T-cell (primary cell): ENCODE measurements at places on chromosomes 11 and 22.

GRCh38 chr22:38513063-38513462 is 7.0 kb upstream of the DDX17 start:
- peak; percentile 16 for DNase-seq

DNA sequence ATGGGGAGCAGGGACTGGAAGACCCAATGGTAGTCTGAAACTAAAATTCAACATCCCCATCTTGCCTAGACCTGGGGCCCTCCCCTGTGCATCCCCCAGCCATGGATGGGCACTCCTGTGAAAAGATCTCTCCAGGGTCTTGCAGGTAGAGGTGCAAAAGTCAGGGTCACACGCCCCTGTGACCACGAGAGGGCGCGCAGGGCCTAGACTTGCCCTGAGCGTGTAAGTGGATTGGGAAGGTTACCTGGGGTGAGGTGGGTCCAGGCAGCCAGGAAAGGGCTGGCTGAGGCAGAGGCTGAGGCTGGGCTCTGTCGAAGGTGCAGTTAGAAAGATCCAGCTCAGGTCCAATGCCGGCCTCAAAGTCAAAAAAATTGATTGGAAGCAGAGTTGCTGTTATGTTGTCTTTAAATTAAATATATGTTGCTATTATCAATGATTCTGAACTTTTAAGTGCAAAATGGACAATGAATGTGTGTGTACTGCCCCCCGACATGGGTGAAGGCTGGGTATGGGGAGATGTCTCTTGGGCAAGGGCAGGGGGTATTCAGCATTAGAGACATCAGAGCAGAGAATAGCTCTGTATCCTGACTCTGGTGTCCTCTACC is 4.8 kb upstream of the POU2F3 start:
- peak; percentile 28 for DNase-seq

- DNase-seq: no peak
Observed at GRCh38 chr11:1928470-1928890, 9.0 kb downstream of the TNNT3 start.

DNA sequence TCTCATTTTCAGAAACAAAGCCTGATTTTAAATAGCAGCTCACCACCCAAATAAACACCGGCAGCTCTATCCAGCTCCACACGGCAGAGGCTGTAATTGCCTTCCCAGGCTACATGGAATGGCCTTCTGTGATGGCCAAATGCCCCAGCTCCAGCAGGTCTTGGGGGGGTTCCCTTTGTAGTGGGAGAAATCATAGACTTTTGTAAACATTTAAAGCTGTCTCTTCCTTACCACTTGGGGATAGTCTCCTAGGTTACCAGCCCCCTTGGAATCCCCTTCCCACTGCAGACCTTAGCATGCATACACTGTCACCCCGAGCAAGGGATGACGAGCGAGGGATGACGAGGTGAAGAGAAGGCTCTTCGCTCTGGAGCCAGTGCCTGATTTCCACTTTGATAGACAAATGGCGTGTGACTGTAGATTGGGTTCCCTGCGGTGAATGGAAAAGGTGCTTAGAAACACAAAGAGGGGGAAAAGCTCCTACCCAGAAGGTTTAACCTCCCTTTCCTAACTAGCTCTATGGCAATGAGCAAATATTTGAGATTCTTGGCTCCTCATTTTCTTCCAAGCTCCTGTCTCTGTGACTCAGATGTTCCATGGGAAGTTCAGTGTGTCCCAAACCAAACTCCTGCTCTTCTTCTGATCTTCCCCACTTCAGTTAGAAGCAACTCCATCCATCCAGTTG is 108.0 kb upstream of the CADM1 start:
- DNase-seq: no peak

- DNase-seq: no peak
Observed at GRCh38 chr11:132347156-132348090, 977.0 kb downstream of the NTM start.

GRCh38 chr11:2860636-2861035 is 24.9 kb downstream of the CDKN1C start:
- no peak for DNase-seq

DNA sequence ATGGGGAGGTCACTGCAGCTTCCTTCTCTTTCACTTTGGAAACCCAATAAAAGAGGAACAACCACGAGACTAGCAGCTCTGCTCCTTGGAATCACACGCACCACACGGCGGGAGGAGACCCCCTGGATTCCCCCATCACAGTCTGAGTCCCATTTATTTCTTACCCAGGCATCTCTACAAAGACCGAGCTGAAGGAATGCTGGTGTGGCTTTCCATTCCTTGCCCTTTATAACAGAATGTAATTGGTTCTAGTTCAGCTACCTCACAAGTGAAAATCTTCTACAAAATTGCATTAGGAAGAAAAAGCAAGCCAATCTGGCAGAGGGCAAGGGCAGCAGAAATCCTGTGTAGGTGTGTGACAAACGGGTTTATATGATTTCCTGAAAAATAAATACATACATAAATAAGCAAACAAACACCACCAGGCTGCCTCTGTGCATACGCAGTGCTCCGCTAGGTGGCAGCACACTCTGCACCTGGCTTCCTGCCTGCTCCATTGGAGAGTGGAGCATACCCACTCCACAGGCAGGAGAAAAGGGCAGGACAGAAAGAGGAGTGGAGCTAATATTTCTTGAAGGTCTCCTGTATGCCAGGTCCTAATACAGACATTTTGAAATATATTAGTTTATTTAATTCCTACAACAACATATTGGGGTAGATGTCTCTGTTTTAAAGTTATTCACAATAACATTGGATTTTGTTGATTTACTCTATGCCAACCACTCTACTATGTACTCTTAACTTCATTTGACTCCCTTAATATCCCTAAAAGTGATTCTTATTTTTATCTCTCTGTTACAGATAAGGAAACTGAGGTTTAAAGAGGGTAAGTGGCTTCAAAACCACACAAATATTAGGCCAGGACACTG is 673.1 kb downstream of the KCNA4 start:
- DNase-seq: no peak

- no peak for DNase-seq
Observed at GRCh38 chr11:64563966-64564365, 27.1 kb upstream of the SLC22A12 start.

GRCh38 chr11:112016765-112017376 is 8.3 kb upstream of the DLAT start:
- DNase-seq: no peak

DNA sequence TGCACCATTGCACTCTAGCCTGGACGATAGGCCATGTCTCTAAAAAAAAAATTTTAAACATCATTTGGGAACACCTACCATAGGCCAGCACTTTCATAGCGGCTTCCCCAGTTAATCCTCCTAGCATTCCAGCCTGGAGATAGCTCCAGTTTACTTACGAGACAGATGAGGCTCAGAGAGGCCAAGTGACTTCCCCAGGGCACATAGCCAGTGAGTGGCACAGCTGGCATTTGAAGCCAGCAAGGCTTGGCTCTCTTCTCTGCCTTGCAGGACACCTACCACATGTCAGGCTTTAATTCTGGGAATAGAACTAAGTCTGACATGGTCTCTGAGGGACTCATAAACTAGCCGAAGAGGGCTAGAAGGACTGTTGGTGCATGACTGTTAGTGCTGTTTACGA is 4.9 kb upstream of the TAGLN start:
- no peak for DNase-seq

DNA sequence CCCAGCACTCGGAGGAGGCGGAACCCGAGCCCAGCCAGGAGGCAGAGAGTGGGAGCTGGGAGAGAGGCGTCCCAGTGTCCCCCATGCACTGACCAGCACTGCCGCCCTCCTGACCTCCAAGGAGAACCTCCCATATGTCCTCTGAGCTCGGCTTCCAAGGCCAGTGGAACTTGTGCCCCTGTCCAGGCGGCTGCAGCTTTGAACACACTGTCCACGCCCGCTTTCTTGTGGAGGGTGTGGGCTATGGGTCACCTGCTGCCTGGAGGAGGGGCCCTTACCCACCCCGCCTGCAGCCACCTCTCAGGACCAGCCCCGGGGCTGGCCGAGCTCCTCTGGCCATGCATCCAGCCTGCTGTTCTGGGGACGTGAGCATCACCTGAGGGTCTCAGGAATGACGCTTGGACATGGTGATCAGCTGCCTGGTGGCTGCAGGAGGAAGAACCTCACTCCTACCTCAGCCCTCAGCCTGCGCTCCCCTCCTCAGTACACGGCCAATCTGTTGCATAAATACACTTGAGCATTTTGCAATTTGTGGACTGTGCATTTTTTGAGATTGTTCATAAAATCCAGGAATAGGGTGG is 22.2 kb upstream of the MUC5B start:
- DNase-seq: no peak

DNA sequence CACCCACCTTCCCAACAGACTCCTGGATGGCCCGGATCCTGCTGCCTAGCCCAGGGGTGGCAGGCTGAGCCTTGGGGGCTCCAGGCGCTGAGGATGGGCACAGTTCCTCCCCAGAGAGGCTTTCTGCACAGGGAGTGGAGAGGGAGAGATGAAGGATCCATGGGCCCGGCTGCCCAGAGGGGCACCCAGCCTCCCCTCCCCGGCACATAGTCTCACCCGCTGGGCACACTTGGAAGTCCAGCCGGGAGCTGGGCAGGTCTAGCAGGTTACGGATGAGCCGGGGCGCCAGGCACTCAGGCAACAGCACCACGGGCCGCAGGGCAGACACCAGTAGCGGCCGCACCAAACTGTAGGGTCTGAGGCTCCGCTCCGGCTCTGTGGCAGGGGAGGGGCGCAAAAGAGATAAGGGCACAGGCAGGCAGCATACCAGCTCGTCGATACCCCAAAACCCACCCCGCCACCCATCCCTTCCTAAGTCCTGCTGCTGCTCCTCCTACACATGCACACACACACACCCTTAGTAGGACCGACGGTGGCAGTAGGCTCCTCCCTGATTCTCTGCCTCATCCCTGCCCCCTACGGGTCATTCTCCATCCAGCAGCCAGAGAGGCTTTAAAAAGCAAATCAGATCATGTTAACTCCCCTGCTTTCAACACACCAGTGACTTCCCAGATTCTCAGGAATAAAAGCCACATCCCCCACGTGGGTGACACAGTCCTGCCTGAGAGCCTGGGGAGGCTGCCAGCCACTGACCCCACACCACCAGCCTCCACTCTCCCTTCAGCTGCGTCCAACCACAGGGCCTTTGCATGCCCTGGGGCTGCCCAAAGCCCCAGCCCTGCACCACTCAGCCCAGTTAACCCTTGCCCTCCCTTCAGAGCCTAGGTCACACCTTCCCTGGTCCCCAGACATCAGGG is 6.5 kb upstream of the MFNG start:
- DNase-seq: peak; percentile 32

DNA sequence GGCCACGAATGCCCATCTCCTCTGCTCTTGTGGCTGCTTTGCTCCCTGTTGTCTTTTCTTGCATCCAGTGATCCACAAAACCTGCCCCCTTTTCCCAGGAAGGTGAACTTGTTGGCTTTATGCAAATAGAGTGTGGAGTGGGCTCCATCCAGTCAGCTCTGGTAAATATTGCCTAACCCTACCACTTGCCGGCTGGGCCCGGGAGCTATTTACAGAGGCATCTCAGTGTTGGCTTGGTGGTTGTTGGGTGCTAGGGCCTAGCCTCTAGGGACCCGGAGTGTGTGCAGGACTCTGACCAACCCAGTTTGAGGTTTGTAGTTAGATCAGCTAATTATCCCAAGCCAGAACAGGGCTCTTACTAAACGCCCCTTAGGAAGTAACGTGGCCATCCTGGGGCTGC is 40.8 kb upstream of the TLCD5 start:
- no peak for DNase-seq

DNA sequence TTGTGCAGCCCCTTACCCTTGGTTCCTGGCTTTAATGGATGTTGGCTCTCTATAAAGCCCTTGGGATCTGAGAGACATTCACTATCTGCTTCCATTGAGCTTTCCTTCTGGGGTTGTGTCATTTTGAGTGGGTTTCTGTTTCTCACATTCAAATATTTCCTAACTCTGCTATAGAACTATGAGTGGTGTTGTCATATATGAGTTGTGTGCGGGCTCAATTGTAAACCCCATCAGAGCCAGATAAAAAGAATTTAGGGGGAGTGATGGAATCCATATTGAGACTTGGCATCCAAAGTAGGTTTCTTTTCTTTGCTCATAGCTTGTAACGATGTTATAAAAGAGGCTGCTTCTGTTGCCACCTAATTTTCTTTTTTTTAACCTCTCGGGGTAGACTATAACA is 41.8 kb upstream of the SPON1 start:
- no peak for DNase-seq

DNA sequence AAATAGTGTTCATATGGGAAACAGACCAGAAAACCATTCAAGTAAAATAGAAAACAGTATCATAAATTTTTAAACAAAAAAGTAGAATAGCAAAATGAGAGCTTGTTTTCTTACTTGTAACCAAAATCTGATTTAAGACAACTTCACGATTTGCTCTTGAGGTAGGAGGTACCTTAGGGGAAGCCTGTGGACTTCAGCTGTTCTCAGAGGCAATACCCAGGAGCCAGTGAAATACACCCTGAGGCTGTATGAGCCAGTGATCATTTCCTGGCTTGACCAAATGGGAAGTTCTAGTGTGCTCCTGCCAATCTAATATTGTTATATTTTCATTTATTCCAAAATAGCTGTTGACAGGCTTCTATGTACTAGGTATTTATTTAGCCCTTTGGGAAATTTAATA is 104.8 kb downstream of the ARHGAP42 start:
- DNase-seq: no peak

DNA sequence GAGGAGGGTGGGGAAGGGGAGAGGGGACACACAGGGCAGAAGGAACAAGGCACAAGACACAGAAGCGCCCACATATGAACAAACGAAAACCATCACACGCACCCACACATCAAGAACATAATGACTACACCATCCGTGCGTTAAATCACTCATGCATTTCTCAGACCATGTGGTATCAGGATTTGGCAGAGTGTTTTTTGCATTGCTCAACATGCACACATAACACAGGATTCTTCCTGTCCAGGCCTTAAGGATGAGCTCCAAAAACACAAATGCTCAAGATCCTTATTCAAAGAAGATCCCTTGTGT is 309.5 kb downstream of the CADM1 start:
- no peak for DNase-seq

DNA sequence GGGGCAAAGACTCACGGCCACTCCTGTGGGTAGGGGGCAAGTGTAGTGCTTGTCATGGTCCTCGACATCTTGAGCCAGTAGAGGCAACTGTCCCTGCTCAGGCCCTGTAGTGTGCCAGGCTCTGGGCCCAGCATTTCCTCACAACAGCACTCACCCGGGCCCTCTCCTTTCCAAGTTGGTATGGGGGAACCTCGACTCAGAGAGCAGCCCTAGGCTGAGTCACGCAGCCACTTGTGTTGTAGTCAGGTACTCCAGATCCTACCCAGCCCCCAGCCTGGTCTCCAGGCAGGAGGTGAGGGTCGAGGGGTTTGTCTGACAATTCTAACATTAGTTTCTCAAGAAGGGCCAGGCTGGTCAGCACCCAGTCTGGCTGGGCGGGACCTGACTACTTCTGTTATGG is 4.1 kb downstream of the RELT start:
- no peak for DNase-seq

GRCh38 chr11:98531576-98531975 is 489.2 kb upstream of the CNTN5 start:
- DNase-seq: no peak
